Esophagus squamous epithelium (tissue), 5 donors: ENCODE measurements at places on chromosomes 13 and 19.

- DNase-seq: no peak
Measured at GRCh38 chr13:20303636-20304035, 71.5 kb upstream of the GJB6 start.

DNA sequence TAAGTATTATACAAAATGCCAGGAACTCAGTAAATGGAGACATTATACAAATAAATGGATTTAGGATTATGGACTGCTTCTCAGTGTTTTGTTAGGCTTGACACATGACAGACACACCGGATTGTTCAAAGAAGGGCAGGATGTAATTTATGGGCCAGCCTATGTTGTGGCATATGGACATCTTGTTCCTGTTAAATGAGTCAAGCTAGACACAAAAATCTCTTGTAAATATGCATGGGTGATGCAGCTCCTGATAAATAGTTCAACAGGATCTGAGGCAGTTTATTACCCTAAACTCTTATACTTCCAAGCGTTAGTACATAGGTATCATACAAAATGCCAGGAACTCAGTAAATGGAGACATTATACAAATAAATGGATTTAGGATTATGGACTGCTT is 502.3 kb downstream of the TBC1D4 start:
- no peak for DNase-seq

DNA sequence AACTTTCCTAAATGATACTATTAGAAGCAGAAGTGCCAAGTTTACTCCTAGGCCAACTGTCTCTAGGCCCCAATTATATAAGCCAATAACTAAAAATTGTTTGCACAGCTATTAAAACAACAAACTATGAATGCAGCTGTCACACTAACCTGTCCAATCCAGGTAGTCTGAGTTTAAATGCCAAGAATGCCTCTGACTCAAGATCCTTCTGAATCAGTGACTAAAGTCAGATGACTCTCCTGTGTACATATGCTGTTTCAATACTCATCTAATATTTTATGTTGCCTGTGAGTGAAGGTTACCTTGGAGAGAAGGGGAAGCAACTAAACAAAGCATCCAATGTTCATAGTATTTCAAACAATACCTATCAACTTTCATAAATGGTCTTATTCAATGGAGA is 257.0 kb downstream of the ENOX1 start:
- no peak for DNase-seq

- no peak for DNase-seq
Measured at GRCh38 chr19:5336195-5336965, 4.2 kb downstream of the PTPRS start.

- DNase-seq: no peak
Measured at GRCh38 chr13:32001154-32001768, 30.3 kb upstream of the FRY start.
